ENCODE measurements at places on chromosomes 3 and 15. TPM values are rescaled to one million over a fixed set of nuclear protein-coding genes. Genes with fewer than 3 reads are reported as not detected.

DNA sequence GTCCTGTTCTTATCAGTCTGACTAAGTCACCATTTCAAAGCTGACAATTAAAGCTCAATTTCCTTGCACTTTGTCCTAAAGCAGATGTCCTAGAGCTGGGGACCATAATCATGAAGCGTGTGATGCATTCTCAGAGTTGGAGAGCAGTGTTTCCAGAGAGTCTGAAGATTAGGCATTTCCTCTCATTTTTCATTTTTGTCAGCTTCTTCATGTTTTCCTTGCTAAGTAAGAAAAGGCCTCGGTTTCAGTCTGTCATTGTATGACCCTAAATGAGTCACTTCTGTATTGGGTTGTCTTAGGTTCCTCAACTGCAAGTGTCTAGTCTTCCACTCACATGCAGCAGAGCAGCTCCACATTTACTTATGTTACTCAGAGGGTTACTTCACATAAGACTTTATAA is 257.2 kb upstream of the TPRG1 start:
- no peak for DNase-seq

- no peak for DNase-seq
Observed at GRCh38 chr3:45607790-45608189, 13.2 kb downstream of the LIMD1 start.

EFHB gene
- 1.2 TPM for total RNA-seq

DNA sequence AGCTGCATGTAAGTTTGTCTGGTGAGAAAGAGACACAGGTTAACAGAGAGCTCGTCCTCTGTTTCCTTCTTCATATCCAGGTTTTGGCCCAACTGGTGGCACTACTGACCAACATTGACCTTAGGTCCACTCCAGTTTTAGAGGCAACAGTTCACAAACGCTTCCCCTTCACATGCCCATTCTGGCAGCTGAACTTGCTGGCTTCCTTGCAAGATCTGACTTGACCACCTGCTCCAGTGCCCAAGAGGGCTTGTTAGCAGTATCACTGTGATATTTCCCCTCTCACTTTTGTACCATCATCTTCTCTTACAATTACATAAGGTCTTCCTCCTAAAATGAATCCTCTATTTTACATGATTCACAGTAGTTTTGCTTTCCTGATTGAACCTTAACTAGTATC is 71.3 kb downstream of the CNTN6 start:
- DNase-seq: no peak

COLQ gene
- total RNA-seq: 2.8 TPM

GRCh38 chr15:48888191-48888590 is 10.3 kb downstream of the EID1 start:
- no peak for DNase-seq

- no peak for DNase-seq
Observed at GRCh38 chr3:51686056-51686455, 15.0 kb downstream of the TEX264 start.

PRRT3 gene
- 5.7 TPM for total RNA-seq

DNA sequence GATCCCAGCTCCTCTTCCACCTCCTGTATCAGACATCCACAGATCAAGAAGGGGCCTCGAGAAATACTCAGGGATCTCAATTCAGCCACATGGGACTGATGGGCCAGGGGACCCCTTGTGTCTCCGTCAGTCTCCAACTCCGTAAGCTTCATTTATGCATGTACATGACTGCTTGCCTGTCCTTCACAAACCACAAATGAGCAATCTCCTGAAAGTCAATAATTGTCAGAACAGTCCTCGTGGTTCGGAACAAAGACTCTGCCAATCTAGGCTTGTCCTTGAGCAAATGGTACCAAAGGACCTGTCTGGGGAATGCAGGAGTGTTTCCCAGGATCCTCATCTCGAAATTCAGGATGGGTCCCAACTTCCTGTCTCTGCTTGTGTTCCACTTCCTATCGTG is 20.8 kb downstream of the SLC12A8 start:
- DNase-seq: no peak

DNA sequence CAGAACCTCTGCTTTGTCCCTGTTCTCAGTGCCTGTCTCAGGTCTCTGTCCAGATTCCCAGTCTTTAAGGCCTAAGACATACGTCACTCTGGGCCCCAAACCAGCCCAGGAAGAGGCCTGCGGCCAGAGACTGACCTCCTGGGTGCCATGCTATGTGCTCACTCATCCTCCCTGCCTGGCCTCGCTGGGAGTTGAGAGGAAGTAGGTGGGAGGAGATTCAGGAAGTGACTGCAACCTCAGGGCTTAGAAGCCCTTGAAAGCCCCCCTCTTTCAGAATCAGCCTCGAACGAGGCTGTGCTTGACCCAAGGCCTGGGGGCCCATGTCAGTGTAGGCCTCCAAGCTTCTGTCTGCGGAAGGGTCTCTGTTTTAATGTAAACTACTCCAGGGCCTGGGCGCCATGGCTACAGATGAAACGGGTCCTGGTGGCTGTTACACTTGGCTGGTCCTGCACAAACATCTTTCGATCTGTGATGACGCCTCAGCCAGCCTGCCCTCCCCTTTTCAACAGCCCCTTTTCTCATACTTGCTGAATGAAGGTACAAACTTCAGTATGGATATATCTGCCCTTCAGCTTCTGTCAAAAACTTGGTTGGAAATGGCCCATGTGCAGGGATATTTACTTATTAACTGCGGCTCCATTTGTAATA is 11.7 kb downstream of the RASGRF1 start:
- DNase-seq: no peak

DNA sequence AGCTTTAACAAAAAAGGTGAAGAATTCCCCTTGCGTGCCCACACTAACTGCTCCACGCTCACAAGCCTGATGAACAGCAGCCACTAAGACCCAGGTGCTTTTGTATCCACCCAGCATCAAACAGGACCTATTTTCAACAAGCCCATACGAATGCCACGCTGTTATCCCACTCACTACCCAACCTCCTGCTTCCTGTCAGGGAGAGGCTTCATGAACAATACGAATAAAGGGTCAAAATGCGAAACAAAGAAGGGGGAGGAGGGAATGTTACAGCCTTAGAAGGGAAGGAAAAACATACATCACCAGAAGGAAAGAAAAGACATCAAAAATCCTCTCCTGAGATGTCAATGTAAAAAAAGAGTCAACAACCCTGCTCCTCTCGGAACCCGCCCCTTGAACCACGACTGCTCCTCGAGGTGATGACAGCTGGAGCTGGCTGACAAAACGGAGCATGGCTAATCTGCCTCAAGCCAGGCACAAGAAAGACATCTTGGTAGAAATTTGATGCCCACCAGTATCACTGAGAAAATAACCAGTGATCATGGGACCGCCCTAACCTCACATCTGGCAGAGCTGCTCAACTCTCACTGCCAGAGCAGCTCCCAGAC is 9.7 kb downstream of the ERC2 start:
- DNase-seq: no peak

DNA sequence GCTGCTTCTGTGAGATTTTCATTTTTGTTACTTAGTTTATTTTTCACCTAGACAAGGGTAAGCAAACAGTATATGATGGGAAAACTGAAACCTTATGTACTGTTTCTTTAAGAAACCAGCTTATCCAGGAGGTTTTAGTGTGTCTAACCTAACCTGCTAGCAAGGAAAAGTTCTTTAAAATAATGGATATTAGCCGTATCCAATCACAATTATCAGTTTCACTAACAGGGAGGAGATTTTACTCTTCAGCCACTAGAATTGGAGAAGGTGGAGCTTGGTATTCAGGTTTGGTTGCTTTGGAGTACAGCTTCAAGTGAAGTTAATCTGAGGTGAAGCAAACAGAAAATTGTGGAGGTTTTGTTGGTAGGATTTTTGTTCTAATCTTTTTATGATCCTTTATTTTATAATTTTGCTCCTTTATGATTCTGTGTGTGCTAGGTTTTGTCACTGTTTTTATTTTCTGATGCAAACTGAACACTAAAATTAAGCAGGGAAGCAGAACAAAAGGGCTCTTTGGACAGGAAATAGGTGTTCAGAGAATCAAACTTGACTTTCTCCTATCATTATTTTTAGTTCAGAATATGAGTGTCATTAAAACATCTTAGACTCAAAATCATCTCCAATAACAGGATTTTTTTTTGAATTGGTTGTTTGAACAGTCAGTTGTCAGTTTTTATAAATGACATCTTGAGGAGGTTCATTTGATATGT is 13.0 kb downstream of the ZFAND6 start:
- no peak for DNase-seq

DNA sequence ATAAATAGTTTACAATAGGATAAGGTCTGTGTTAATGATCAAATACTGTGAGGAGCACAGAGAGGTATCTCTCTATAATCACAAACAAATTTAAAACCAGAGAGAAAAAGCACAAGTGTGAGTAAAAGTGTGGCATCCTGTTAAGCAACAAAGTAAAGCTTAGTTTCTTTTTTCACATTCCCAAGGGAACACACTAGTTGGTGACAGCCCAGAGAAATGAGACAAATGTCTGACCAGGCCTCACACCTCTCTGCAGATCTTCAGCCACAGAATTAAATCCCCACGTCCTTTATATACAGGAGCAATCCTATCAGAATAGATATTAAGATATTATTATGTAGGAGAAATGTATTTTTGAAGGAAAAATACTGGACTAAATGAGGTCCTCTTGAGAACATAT is 2.7 kb downstream of the FBN1 start:
- no peak for DNase-seq

DNA sequence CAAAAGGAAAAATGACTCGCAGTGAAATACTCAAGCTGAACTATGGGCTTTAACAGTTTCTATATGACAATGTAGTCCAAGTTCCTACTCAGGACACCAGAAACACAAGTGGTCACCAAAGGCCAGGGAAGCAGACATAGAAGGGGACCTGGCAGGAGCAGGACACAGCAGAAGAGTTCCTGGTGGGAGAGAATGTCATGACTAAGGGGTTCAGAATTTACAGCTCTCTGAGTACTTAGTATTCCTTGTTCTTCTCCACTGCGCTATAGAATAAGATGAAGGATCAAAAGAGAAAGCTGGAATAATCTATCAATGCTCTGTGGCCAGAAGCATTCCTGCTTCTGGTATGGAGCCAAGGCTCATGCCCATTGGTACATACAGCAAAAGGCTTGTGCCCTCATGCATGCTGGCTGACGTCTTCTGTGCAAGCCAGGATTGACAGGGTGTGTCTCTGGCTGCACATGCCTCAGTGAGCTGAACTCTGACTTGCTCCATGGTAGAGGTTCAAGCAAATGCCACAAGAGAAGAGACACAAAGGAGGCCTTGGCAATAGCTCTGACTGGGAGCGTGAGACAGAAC is 128.7 kb upstream of the SLC2A2 start:
- DNase-seq: no peak
